Right lung (tissue), 10 donors: ENCODE measurements at places on chromosomes 5 and 9. TPM values are rescaled to one million over a fixed set of nuclear protein-coding genes. Genes with fewer than 3 reads are reported as not detected.

GRCh38 chr5:97666783-97667182 is 483.7 kb upstream of the RIOK2 start:
- no peak for DNase-seq

ZSWIM6 gene
- polyA plus RNA-seq = 26.1 TPM

C9 gene
- not detected for polyA plus RNA-seq

DNA sequence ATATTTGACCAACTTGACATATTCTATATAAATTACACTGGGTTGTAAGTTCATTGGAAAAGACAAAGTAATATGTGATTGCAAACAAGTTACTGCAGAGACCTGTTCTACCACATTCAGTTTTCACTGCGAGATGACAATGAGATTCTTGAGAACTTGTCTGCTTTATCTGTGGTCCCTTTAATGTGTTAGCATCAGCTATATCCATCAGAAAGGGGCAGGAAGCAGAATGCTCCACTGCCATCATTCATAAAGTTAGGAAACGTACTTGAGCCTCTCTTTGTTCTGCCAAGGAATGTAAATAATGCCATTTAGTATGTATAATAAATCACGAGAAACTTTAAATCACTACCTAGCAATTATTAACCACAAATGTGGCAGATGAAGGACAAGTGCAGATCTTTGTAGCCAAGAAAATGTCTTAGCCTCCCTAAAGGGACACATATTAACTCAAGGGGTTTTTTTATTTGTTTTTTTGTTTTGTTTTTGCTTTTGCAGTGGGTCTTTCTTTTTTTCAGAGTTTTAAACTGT is 59.4 kb downstream of the GIN1 start:
- DNase-seq = no peak

GLDC gene
- 2.2 TPM for polyA plus RNA-seq

ANKRD18A gene
- polyA plus RNA-seq = 2.5 TPM

SLC6A19 gene
- not detected for polyA plus RNA-seq

DMRT3 gene
- not detected for polyA plus RNA-seq

- no peak for DNase-seq
Measured at GRCh38 chr9:97668485-97668884, 28.7 kb downstream of the XPA start.

DNA sequence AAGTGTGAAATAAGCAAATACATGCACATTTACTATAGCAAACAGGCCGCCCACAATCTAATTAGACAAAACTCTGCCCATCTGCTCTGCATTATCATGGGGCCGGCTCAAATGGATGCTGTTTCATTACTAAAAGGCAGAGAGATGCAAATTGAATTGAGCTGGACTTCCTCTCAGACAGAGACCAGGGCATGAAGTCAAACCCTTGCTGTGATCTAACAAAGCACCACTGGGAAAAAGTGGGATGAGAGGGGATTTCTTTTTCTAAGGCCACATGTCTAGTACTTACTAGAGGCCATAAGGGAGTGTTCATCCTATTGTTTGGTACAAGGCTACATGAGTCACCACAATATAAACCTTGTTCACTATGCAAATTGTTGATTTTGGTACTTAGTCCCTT is 614.7 kb downstream of the ISL1 start:
- DNase-seq = no peak

DNA sequence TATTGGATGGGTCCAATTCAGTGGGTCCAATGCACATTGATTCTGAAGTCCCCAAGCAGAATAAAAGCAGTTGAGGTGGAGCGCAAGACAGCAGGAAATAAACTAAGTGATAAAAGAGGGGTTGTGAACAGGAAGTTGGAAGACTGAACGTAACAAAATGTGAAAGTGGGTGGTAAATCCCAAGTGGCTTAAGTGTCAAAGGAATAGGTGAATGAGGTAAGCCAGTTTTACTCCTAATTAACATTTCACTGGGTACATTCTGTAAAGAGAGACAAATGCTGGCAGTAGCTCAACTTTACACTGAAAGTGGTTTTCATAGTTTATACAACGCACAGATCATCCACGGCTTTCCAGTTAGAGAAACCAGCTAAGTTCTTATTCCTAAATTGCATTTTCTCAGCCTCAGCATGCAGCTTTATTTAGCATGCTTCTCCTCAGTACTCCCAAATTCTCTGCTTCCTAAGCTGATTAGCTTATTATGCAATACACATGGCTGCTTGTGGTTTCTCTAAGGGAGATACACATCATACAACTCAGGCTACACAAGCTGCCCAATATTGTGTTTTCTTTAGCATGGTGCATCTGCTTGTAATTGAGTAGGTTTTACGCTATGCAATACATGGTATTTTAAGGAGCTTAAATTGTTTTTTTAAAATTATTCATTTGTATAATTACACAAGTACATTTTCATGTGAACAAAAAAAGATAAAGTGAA is 34.2 kb upstream of the HSD17B4 start:
- DNase-seq = no peak

DNA sequence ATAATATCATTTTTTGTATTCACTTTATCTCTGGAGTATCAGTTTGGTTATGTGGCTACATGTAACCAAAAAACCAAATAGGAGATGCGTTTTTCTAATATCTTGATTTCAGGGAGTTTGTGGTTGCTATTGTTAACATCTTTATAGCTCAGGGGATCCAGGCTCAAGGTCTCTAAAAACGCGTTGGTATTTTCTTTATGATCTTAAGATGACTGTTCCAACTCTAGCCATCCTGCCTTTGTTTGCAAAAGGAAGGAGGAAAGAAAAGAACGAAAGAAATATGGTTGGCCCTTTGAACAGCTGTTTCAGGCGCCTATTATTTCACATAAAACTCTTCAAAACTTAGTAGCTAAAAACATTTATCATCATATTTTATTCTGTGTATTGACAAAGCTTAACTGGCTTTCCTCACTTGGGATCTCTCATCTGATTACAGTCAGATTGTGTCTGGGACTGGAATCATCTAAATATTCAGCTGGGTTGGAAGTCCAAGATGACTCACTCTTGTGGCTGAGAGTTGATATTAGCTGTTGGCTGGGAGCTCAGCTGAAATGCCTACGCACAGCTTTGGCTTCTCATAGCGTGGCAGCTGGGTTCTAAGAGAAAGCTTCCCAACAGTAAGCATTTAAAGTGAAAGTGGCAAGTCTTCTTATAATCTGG is 60.1 kb downstream of the FAM174A start:
- DNase-seq = peak; percentile 40

PCDHGB7 gene
- 13.1 TPM for polyA plus RNA-seq

- no peak for DNase-seq
Measured at GRCh38 chr5:67120032-67120431, 76.6 kb downstream of the CD180 start.

GADD45G gene
- 4.8 TPM for polyA plus RNA-seq

GRCh38 chr9:86020731-86021130 is 78.6 kb downstream of the GOLM1 start:
- no peak for DNase-seq

ARAP3 gene
- 42.3 TPM for polyA plus RNA-seq

DNA sequence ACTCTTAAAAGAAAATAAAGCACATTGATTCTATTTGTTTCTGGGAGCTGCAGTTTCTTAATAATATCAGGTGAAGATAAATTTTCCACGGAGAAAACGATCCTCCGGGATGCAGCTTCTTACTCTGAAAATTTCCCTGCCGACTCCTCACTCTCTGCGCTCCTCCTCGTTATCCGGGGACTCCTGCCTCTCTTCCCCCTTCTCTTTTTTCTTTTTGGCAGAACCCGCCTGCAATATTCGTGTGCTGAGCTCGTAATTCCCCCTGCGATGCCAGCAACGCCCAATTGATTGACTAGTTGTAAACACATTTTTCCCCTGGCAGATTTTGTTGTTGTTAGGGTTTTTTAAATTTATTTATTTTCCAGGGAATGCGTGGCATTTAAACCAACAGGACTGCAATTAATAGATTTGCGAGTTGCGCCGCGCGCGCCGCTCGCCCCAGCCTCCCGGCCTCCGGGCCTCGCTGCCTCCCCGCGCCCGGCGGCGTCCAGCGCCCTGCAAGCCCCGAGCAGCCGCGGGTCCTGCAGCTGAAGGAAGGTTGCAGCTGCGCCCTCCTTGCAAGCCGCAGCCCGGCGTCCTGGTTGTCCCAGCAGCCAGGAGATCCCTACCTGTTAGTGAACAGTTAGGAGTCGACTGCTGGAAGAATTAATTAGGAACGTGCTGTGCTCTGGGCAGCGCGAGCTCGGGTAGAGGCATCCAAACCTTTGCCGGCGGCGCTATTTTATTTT is 2.2 kb downstream of the NTNG2 start:
- DNase-seq = no peak

- no peak for DNase-seq
Measured at GRCh38 chr5:23001120-23001519, 148.0 kb upstream of the CDH12 start.

ADAMTS6 gene
- 7.3 TPM for polyA plus RNA-seq

ALDH7A1 gene
- 125 TPM for polyA plus RNA-seq

SMIM33 gene
- 0.05 TPM for polyA plus RNA-seq

DNA sequence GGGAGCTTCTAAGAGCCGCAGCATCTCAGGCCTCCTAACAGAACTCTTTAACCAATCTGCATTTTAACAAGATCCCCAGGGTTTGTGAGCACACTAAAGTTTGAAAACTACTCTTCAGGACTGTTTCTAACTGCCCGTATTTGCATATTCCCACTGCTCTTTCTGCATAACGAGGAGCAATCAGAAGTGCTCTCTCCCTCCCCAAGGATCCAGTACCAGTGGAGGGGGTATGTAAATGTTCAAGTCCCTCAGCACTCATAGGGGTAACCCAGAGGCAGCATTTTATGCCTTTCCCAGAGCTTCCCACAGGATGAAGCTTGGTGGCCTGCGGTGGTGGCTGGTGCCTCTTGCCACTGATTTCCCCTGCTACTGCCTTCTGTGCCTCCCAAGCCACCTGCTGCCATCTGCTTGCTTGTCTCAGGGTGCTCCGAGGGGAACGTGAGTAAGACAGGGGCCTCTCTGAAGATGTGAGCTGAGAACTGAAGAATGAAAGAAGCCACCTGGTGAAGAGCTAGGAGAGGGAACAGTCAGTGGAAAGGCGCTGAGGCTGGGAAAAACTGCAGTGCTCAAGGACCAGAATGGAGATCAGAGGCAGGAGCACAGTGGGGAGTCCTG is 30.0 kb upstream of the PPP1R2B start:
- no peak for DNase-seq

GRCh38 chr9:115300874-115301273 is 182.9 kb upstream of the TNC start:
- no peak for DNase-seq

- no peak for DNase-seq
Measured at GRCh38 chr5:172586125-172587060, 54.7 kb upstream of the NEURL1B start.

DNA sequence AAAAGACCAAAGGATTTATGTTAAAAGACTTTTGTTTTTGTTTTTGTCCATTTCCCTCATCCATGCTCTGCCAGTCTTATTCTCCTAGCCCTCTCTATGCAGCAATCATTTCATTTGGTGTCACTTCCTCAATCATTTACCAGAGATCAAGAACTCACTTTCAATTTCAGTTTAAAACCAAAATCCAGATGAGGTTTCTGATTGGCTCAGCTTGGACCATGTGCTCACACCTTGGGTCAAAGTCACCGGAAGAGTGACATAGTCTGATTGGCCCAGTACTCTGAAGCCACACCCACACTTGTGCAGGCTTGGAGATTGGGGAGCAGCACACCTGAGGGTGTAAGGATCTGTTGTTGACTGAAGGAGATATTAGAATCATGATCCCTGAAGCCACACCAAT is 79.6 kb downstream of the TLR4 start:
- no peak for DNase-seq

PITX1 gene
- polyA plus RNA-seq = 1.8 TPM

DNA sequence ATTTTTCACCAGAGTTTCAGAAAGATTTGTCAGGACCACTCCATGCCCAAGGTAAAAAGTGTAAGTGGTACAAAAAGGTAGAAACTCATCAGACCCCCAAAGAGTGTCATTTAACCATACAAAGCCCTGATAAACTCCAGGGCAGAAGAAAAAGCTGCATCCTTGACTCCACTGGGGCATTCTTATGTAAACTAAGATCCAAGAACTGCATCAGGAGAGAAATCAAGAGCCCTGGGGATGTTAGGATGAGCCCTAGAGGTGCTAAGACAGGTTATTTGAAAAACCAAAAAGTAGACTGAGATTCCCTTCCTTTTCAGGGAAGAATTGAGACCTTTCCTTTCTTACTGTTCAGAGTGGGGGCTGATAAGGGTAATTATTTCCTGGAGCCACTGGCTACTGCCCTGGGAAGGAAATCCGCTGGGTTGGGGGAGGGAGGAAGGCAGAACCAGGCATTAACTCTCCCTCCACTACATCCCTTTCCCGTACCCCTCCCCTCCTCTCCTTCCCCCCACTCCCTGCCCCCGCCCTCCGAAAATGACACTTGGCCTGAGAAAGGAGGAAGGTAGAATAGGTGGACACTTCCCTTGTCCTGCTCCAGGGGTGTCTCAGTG is 54.7 kb downstream of the FXN start:
- DNase-seq = no peak

DNA sequence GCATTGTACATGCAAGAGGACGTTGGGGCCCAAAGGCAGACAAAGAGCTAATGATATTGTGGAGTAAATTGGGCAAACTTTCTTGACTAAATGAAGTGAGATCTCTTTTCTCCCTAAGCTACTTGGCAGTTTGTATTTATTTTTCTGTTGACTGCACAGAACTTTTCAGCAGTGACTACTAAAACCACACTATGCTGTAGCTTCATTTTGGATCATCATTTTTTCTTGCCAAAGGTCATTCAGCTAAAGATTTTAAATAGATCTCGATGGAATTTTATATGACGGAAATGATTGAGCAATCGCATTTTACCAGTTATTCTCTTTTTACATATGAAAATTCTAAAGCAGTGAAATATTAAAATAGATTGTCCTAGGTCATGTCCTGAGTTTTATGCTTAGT is 286.1 kb upstream of the ACTBL2 start:
- peak; percentile 56 for DNase-seq

- DNase-seq = no peak
Measured at GRCh38 chr5:129027260-129027659, 62.0 kb downstream of the SLC27A6 start.

- DNase-seq = no peak
Measured at GRCh38 chr9:38041564-38042243, 27.3 kb downstream of the SHB start.
